ENCODE measurements at places on chromosomes 3 and 15.
A peak's percentile ranks its signal among the peaks of the same experiment; 100 is the strongest.

DNA sequence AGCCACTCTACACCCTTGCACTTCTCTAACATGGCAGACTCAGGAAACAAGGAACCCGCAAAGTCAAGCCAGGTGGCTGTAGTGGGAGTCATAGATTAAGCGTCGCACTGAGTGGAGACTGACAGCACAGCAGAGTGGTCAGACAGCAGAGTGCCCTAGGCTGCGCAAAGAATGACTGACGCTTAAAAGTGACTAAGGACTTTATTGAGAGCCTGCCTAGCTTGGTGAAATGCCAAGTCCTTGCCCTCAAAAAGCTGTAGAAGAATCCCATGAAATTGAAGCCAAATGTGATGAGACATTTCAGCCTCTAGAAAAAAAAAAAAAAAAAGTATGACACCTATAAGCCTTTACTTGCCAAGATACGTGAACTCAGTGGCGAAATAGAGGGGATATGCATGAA lies 30.2 kb downstream of the NCEH1 start:
- no peak for DNase-seq

DNA sequence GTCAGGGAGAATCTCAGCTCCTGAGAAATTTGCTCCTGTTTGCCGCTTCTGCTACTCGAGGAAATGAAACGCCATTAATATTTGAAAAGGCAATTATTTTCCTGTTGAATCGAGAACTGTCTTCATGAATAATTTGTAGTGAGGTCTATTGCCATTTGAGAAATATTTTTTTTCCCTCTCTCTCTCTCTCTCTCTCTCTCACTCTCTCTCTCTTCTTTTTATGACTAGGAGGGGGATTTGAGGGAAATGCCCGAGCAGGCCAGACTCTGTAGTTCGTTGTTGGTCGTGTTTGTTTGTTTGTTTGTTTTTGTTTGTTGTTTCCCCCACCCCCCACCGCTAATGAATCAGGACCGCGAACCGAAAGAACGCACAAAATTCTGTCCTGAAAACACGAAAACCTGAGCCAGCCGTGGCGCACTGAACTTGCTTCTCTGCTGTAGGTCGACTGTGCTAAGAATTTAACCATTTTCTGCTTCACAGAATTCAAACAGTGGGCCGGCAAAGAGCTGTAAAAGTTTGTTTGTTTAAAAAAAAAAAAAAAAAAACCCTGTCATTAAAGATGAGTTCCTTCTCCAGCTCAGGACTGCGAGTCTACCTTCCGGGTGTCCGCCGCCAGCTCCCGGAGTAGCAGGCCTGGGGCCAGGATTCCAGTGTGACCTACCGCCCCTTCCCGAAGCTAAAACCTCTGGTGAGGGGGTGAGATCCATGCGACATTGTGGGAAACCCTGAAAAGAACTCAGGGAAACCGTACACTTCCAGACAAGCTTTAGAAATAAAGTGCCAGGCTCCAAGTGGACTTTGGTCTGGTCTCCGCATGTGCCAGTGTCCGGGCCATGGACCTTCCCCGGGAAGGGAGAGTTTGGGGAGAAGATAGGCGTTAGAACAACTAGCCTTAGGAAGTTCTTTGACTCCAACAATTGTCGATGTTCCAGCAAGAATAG lies 12.1 kb downstream of the ZIC4 start:
- DNase-seq, result no peak

GRCh38 chr3:184379358-184380184 lies at the start of gene CHRD:
Gene CHRD (plus strand): TSS chr3:184380054. CDS start chr3:184380319, 265 bp downstream.
- DNase-seq, result no peak

DNA sequence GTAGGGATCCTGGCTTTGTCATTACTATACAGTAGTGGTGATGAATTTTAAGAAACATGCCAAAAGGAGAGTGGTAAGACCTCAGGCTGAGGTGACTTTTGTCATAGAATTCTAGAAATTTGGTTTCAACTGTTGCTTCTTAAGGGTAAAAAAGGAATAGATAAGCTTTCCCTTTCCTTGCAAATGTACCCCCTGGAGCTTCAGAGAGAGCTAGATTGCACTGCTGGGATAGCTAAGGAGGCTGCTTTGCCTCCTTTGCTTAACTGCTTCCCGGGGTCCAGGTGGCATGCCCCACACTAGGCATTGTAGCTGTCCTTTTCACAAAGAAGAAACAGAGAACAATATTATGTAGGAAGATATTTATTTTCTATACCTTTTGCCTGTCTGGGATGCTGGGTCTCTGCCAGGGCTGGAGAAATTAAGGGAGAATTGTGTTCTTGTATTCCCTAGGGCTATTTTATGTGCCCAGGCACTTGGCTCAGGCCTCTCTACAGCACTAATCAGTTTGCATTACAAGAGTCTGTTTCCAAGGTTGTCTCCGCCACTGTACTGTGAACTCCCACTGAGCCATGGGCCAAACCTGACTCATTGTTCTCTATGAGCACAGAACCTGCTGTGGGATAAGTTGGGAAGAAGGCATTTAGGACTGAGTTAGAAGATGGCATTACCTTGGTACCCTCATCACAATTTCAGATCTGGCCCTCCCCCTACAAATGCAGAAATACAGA lies 460.0 kb downstream of the PDCD6IP start:
- no peak for DNase-seq

- DNase-seq, result no peak
These were observed 17.4 kb upstream of the RAF1 start for GRCh38 chr3:12681089-12681942.

DNA sequence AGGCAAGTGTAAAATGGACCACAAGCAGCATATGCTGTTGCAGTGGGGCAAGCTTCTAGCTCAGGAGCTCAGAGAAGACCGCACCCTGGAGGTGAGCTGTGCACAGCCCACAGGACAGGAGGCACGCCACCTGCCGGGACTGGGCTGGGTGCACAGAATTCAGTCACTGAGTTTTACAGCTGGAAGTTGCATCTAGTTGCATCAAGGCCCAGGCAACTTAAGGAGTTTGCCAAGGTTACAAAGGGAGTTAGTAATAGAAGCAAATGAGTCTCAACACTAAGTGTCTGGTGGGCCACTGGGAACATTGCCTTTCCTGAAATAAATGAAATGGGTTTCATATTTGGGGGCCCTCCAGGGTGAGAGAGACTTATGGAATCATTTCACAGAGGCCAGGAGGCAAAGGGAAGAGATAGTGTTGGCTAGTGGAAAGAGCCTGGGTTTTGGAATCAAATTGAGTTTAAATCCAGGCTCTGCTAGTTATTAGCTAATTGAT lies 36.0 kb upstream of the TIMP4 start:
- no peak for DNase-seq

DNA sequence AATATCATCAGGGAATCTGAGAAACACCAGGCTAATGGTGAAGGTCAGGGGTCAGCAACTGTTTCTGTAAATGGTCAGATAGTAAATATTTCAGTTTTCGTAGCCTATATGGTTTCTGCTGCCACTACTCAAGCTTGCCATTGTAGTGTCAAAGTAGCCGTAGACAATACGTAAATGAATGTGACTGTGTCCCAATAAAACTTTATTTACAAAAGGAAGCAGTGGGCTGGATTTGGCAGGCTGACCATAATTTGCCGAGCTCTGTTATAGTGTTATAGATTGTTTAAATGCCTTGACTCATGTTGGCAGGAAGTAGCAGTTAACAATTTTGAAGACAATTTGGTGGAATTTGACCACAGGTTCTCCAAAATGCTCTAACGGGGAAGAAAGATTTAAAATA lies 548.2 kb downstream of the FOXP1 start:
- DNase-seq, result peak; percentile 65

GRCh38 chr3:33426630-33427317 lies 13.4 kb downstream of the UBP1 start:
- DNase-seq, result no peak

DNA sequence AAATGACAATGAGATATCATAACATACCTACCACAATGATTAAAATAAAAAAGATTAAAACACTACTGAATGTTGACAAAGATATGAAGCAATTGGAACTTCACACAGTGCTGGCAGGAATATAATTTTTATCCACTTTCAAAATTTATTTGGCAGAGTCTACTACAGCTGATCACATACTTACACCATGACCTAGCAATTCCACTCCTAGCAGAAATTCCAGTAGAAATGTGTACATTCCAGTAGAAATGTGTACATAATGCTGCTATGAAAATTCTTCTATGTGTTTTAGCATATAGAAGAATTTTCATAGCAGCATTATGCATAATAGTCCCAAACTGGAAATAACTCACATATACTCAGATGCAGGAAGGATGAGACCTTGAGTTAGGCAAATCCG lies 43.5 kb downstream of the IFT57 start:
- no peak for DNase-seq

GRCh38 chr15:80568298-80568697 lies 126.8 kb upstream of the ABHD17C start:
- no peak for DNase-seq

GRCh38 chr15:62365795-62366442 lies 200.8 kb upstream of the C2CD4B start:
- DNase-seq, result no peak

DNA sequence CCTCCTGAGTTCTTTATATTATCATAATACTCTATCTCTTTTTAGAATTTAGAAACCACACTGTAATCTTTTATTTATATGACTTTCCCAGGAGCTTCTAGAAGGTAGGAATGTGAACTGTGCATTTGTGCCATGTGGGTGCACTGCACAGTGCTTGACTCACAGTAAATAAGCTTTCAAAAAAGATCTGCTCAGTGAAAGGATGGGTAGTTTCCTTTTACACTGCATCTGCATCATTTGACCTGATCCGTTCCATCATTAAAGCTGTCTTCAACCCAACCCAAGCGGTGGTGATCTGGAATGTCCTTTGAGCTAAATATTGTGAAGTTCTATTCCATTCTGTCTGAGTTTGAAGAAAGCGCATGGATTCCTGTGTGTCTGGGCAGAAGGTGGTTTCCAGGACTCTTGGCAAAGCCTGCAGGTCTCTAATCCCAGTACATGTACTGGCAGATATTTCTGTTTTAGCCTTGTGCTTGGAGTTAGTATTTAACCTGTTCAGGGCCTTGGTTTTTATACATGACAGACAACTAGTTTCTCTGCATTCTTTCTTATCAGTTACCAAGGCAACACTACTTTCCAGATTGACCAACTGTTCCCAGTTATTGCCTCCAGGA lies 96.7 kb downstream of the DHX30 start:
- no peak for DNase-seq

- no peak for DNase-seq
These were observed 172.0 kb downstream of the UNC13C start for GRCh38 chr15:54150255-54150654.

GRCh38 chr15:54410481-54410880 lies 432.2 kb downstream of the UNC13C start:
- no peak for DNase-seq

DNA sequence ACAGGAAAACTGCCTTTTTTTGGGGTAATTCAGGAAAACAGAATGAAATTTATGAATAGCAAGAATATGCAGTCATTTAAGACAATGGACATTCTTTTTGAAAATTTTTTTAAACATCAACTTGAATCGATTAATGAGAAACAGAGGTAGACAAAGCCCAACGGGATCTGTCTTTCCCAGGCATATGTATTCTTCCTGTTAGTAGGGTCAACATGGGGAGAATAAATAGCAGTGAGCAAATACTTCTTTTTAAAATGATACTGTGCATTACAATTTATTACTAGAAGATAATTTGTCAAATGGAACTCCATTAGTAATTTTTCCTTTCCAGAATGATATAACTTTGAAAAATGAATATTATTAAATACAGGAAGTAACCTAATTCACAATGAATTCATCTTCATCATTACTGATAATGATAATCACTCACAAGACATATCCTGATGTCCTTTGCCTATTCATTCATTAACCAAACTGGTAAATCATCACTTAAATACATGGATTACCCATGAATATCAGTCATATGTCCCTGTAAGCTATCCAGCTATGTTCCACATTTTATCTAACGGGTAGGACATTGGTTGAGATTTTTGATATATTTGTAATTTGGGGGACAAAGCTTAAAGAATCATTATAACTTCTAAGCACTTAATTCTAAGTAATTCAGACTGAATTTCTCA lies 209.2 kb upstream of the CDIN1 start:
- DNase-seq, result no peak

DNA sequence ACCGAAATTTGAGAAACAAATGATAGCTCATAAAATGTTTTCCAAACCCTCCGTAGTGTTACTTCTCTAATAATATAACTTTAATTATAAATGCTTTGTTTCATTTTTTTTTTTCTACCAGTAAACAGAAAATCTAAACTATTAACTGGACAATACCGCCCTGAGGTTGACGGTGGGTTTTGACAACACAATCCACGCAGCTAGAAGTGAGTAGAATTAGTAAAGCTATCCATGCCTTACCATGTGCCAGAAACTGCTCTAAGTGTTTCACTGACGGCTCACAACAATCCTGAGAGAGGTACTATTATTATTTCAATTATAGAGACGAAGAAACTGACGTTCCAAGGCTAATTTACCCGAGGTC lies 410 bp downstream of the NDUFAF1 start:
- DNase-seq, result no peak

DNA sequence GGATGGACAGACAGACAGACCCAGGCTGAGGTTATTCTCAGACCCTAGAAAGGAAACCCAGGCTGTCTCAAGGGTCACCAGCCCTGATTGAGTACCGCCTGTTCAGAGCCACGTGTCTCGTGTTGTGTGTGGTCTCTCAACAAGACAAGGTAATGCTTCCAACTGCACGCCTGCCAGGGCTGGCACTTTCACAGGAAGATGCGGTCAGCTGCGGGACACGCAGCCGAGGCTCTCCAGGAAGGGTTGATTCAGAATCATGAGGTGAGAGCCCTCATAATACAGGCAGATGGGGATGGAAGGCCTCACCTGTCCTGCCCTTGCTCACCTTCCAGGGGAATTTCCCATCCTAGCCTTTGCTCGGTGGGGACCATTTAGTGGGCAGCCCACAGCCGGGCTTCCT lies 81.4 kb downstream of the TOP2B start:
- DNase-seq, result no peak

DNA sequence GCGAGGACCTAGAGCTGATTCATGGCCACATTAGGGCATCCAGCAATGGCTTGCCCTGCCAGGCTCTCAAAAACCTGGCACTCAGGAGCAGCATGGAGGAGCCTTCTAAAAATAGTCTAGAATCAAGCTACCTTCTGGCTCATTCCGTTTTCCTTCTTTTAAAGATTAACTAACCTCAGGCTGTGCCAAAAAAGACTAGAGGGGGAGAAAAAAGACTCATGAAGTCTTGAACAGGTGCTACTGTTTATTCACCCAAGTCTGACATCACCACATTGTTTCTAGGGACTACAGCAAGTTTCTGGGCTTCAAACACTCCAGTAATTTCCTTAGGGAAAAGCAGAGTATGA lies 125.8 kb downstream of the TNIK start:
- no peak for DNase-seq

- no peak for DNase-seq
These were observed 951 bp downstream of the TARS3 start for GRCh38 chr15:101723171-101723873.

GRCh38 chr3:46215810-46216414 lies 7.8 kb upstream of the CCR1 start:
- DNase-seq, result no peak

- DNase-seq, result no peak
These were observed 27.1 kb downstream of the HES1 start for GRCh38 chr3:194162817-194163584.
